Smooth muscle cell of the brain vasculature (primary cell): ENCODE measurements at places on chromosomes 7 and 10.

- DNase-seq = no peak
Measured at GRCh38 chr10:47058961-47059391, 147.7 kb downstream of the PTPN20 start.

DNA sequence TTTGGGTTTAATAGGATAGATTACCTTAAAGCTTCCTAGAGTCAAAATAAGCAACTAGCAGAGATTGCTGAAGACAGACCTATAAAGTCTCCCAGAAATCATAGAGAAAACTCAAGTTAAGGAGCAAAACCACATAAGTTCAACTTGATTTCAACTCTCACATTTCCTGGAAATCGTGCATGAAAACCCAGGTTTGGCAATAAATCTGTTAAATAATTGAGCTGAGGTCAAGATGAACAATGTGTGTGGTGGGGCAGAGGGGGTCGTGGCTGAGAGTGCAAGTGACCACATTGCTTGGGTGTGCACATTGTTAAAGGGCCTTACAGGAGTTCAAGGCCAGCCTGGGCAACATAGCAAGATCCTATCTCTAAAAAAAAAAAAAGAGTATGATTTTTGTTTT is 636.5 kb downstream of the GALNT17 start:
- DNase-seq = no peak

DNA sequence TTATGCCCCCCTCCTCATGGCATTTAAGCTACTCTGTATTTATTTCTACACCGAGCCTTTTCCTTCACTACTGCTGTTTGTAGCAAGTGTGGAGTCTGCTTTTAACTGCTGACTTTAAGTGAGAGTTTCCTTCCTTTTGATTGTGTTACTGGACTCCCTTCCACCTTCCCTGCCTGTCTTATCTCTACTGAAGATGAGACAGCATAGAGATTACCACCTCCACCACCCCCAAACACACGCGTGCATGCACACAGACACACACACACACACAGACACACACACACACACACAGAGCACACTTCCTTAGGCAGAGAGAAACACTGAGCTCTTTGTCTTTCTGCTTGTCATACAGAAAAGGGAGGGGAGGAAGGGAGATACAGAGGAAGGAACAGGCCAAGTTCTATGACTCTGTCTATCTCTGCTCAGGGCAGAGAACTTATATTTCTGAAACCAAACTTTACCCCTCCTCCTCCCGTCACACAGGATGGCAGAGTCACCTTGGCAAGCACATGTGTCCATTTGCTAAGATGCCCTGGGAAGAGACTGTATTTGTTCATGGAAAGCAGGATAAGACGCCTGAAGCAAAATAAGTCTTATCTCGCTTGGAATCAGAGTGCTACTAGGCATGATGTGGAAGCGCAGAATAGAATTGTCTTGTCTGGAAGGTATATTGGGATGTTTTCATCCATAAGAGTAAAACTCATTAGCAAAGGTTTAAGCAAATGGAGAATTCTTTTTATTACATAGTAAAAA is 81.8 kb upstream of the CAV2 start:
- no peak for DNase-seq

DNA sequence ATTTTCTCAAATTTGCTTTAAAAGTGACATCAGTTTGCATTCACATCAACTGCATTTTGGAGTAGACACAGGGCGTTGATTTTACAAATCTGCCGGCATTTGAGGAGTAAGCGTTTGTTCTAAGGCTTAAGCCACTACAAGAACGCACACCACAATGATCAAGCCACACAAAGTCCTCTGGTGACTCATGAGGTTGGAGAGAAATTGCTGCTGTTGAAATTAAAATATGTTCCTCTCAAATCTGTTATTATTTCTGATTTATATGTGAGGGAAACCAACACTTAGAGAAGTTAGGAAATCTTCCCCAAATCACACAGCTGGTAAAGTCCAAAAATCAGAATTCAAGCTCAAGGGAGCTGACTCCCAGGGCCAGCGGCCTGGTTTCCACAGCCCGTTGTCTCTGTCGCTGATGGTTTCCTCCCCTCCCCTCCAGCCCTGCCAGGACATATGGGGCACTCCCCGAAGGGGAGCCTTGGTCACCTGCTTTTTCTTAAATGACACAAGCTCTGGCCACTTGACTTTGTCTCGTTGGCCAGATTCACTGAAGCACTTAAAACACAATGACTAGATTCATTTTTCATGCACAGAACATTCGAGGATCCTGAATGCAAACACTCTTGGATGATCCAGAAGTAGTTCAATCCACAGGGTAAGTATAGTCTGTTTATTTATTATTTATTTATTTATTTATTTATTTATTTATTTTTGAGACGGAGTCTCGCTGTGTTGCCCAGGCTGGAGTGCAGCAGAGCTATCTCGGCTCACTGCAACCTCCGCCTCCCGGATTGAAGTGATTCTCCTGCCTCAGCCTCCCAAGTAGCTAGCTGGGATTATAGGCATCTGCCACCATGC is 29.2 kb upstream of the KLF6 start:
- no peak for DNase-seq

- DNase-seq = no peak
Measured at GRCh38 chr7:50056131-50056530, 36.9 kb downstream of the ZPBP start.
